ENCODE measurements at places on chromosomes 11 and 22. TPM values are rescaled to one million over a fixed set of nuclear protein-coding genes. Genes with fewer than 3 reads are reported as not detected.
A peak's percentile ranks its signal among the peaks of the same experiment; 100 is the strongest.

Gene ARHGAP20
- not detected for total RNA-seq

DNA sequence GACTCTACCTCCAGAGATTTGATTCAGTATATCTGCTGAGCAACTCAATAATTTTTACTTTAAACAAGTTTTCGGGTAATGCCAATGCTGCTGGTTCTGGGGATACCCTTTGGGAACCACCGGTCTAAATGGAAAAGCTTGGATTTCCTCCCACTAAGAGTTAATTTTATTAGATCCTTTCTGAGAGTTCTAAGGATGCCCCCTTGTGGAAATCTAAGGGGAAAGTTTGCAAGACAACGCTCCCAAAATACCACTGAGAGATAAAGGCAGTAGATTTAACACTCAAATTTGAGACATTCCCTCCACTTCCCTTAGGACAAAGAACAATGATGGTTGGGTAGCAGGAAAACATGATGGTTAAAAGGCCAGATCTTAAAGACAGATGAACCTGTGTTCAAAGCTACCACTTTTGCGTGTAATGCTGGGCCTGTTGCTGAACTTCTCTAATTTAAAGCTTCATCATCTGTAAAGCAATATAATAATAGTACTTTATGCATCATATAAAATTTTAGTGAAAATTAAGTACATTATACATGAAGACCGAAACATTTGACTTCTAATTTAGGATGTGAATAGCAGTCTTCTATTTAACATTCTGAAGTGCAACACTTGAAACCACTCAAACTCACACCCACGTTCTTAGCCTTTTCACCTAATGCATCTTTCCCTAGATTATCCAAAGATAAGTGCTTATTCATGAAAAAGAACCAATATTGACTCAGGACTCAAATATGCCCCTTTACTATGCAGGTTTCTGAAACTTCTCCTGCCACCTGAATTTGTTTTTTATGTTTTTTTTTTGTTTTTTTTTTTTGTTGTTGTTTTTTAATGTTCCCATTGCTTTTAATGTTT, 110.1 kb upstream of the LUZP2 start:
- DNase-seq = no peak

Gene SLC29A2
- total RNA-seq = 18.9 TPM

DNA sequence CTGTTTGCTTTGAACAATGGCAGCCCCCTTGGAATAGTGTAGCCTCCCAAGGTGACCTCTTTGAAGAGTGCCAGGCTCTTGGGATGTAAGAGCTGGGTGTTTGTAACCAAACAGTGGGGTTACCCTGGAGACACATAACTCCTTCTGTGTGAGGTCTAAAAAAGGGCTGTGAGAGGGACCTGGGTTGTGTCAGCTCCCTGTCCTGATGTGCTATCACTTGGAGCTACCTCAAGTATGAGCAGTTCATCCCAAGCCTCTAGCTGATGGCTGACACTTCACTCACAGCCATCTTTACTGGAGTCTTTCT, 40.2 kb downstream of the TSPAN18 start:
- no peak for DNase-seq

Gene SSTR3
- 3.5 TPM for total RNA-seq

Gene SLC35F2
- total RNA-seq = 31.9 TPM

Gene LRRC32
- total RNA-seq = 8.6 TPM

GRCh38 chr11:19508165-19508564, 204.5 kb upstream of the NAV2 start:
- no peak for DNase-seq

DNA sequence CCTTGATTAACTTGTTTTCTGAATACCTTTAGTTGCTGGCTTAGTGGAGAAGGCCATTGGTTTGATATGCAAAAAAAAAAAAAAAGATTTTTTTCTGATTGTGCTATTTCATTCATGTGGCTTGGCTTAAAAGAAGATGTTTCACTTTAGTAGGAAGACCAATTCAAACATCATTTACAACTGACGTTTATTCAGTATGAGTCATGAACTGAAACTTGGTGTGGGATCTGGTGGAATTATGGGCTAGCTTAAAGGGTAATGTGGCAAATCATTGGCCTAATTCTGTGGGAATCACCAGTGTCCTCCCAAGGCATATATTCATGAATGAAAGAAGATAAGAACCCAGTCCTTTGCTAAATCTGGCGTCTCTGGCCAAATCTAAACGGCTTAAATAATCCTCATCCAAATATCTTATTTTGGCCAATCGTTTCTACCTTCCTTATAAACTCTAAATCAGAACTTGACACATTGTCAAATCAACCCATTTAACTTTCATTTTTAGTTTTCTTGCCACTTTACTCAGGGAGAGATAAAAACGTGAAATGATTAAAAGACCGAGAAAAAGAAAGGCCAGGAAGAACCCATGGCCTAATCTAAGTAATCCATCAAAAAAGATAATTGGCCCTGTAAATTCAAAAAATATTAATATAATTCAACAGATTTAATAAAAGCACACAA, 77.0 kb downstream of the DDIAS start:
- peak; percentile 66 for DNase-seq

Gene CBL
- 36.4 TPM for total RNA-seq

Gene INS
- total RNA-seq = not detected

DNA sequence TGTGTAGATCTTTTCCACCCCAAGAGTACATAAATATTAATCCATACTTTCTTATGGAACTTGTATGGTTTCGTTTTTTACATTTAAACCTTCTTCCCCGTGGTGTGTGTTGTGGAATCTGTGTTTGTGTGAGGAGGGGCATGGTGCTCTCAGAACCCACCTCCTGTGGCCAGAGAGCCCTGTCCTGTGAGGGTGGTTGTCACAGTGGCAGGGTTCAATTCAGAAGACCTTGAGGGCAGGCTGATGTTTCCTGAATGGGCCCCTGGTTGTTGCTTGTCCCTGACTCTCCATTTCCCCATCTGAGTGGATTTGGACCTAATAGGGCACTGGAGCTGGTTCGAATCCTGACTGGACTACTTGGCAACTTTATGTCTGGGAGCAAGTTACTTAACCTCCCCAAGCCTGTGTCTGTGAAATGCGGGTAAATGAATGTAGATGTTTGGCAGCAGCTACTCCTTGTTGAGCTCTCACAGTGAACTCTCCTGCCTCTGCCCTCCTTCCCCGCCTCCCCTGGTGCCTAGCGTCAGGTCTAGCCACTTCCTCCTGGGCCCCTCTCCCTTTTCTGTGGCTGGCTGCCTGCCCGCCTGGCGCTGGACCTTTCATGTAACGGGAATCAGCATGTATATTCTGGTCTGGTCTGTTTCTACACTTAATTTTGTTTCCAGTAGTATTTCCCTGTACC, 7.3 kb downstream of the NEAT1 start:
- DNase-seq = peak; percentile 85

Gene CATSPERZ
- total RNA-seq = not detected

Gene BTG4
- not detected for total RNA-seq

DNA sequence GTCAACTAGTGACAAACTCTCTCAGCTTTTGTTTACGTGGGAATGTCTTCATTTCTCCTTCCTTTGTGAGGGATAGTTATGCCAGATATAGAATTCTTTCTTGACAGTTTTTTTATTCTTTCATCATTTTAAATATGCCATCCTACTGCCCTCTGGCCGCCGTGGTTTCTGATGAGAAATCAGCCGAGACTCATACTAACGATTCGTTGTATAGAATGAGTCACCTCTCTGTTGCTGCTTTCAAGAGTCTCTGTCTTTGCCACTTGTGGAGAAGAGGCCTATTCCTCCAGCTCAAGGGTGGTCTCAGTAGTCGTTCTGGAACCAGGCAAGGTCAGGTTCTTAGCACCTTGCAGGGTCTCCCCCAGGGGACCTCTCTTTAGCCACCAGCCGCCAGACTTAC, 8.0 kb downstream of the MYO7A start:
- DNase-seq = no peak

DNA sequence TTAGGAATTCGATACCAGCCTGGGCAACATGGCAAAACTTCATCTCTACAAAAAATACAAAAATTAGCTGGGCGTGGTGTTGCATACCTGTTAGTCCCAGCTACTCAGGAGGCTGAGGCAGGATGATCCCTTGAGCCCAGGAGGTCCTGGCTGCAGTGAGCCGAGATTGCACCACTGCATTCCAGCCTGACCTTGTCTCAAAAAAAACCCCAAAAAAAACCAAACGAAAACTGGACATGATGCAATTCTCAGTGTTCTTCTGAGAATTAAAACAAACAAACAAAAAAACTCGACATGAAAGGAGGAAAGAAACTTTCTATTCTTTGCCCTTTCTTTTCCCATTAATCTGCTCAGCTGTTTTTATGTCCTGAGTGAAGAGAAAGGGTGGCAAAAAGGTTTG, 7.4 kb downstream of the MED17 start:
- DNase-seq = no peak

DNA sequence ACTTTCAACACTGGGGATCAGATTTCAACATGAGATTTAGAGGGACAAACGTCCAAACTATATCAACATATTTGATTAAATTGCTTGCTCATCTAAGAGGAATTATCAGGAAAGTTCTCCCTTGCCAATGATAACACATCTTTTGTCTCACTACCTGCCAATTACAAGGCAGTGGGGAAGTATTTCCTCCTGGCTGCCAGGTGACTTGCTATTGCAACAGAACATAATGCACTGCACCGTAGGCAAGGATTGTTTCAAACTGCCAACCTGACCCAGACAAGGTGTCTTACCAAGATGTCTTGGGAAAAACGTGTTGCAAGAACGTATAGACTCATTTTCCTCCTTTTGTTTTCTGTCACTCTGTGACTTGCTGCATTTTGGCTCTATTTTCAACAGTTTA, 711.6 kb downstream of the METTL15 start:
- DNase-seq = no peak

DNA sequence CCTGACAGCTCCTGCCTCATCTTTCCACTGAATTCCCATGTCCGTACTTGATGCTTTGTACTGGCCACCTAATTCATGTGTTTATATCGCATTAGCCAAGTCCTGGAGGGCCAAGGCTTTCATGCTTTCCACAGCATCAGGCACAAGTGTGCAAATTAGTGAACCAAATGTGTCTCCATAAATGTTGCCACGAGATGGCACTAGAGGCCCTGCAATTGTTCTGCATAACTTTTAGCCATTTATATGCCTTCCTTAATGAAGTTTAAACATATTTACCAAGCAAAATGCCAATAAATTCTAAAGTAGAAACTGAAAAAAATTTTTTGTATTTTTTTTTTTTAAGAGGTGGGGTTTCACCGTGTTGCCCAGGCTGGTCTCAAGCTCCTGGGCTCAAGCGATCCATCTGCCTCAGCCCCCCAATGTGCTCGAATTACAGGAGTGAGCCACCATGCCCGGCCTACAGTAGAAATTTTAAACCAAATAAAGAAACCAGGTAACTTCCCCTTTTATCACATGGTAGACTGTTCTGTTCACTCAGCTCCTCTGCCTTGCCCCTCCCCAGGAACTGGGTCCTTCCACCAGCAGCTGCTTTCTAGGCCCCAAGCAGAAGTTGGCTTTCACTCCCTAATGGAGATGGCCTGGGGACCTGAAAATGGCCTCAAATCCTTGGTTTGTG, 20.8 kb upstream of the IL18BP start:
- DNase-seq = peak; percentile 89

Gene MRPL49
- 81.4 TPM for total RNA-seq

Gene ARHGAP42
- total RNA-seq = not detected

DNA sequence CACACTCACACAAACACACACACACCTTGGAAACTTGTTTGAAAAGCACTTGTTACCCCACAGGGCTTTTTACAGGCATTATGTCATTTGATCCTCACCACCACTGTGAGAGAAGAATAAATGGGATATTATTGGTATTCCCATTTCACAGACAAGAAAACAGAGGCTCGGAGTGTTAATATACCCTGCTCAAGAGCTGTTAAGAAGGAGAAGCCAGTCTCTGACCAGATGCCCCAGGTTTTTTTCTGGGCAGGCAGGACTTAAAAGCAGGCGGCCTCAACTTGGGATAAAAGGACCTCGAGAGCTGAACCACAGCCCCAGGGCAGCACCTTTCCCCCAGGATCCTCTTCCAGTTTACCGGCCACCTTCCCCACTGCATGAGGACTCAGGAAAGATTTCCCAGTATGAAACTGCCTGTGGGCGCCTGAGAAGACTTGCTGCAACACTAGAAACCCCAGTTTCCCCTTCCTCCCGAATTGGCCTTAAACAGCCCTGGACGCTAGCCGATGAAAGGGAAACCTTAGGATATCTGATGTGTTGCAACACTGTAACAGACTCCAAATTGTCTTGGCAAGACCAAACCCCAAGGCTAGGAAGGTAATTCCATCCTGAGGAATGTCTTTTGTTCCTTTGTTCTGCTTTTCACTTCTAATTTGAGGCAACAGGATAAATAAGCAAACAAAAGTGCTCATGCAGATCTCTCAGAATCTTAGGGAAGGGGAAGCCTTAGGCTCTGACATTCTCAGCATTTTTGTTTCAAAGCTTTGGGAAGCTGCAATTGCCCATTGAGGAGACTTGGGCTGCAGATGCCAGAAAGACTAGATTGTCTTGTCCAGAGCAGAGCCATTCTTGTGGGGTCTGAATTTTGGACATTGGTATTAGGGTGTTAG, 173.5 kb downstream of the TRIM29 start:
- DNase-seq = no peak

DNA sequence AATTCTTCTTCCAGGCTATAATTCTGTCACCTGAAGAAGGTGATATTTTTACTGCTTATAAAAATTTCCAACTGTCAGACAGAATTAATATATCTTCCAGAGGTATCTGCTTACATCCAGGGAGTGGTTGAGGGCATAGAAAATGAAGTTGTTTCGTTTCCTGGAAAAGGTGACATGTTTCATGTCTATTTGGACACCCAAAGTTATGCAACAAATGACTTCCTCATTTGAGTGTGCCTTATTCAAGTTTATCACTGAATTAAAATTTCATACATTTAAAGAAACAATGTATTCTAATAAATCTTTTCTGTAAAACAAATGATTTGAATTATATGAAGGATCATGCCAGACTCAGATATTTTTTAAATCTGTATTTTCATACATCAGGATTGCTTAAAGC, 8.5 kb upstream of the GRAMD1B start:
- DNase-seq = no peak

DNA sequence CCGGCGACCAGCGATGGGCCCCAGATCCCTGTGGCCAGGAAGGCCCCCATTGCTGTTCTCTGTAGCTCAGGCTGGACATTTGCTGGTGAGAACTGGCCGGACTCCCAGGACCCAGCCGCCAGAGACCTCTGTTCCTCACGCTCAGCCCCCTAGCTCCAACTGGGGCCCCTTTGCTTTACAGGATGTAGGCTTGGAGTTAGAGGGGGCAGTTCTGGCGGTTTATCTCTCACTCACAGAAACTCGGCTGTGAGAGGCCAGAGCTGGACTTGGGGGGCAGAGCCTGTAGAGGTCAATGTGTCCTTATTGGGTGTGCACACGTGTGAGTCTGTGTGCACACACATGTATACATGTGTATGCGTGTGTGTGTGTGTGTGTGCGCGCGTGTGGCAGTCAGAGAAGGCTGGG, 502 bp downstream of the SMIM38 start:
- no peak for DNase-seq
